Stimulated activated CD8-positive, alpha-beta memory T cell treated with anti-CD3 and anti-CD28 coated beads, Interleukin-4, amount 100 ng/mL, for 4 hours (primary cell): ENCODE measurements at places on chromosomes 5 and 9.

GRCh38 chr9:69204849-69205248, 30.8 kb downstream of the TJP2 start:
- DNase-seq, result no peak

GRCh38 chr5:31463351-31463750, 68.5 kb downstream of the DROSHA start:
- DNase-seq, result no peak

GRCh38 chr9:109013679-109014607, 644 bp upstream of the CTNNAL1 start:
- no peak for DNase-seq

DNA sequence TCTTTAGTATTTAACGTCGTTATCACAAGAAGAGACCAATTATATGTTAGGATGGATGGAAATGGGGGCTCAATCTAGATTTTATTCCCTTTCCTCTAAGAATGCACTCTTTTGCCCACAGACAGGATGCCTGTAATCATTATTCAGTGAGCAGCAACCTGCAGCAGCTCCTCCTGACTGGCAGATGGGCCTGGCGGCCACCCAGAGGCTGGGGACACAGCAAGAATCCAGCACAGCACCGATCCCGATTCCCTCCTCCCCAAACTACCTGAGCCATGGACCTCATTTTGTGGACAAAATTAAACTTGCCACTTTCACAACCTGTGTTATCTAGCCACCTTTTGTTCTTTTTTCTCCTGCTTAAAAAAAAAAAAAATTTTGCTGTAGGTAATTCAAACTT, 101.0 kb downstream of the USP20 start:
- DNase-seq, result no peak

DNA sequence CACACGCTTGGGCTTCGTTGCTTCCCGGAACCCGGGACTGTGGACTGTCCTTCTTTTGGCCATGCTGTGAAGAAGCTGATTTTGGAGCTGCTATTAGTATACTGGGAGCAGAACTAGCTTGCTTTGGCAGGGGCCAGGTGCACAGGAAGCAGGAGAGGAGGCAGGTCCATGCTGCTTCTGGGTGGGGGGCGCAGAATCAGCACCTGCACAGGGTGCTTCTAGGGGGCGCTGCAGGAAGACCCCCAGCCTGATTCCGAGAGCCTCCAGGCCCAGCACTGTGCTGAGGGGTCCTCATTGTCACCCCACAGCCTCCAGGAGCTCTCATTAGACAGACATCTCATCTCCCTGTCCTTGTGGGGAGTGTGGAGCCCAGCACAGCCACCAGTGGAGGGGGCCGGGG, 252.6 kb upstream of the IRX4 start:
- DNase-seq, result no peak

GRCh38 chr5:122126177-122126755, 3.1 kb upstream of the ZNF474 start:
- no peak for DNase-seq

DNA sequence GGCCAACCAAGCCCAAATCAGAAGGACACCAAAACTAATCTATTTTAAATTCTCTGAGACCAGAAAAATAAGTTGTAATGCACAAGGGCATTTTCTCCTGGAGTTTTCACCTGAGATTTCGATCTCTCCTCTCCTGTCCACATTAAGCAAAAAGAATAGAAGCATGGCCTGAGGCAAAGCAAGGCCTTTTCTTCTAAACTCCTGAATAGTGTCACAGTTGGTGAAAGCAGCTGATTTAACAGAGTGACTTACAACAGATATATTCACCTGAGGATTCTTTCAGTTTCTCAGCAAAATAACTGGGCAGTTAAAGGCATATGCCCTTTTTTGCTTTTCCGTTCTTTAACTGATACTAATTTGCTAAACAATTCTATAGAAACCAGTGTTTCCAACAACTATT, 547.7 kb downstream of the EFNA5 start:
- DNase-seq, result no peak

DNA sequence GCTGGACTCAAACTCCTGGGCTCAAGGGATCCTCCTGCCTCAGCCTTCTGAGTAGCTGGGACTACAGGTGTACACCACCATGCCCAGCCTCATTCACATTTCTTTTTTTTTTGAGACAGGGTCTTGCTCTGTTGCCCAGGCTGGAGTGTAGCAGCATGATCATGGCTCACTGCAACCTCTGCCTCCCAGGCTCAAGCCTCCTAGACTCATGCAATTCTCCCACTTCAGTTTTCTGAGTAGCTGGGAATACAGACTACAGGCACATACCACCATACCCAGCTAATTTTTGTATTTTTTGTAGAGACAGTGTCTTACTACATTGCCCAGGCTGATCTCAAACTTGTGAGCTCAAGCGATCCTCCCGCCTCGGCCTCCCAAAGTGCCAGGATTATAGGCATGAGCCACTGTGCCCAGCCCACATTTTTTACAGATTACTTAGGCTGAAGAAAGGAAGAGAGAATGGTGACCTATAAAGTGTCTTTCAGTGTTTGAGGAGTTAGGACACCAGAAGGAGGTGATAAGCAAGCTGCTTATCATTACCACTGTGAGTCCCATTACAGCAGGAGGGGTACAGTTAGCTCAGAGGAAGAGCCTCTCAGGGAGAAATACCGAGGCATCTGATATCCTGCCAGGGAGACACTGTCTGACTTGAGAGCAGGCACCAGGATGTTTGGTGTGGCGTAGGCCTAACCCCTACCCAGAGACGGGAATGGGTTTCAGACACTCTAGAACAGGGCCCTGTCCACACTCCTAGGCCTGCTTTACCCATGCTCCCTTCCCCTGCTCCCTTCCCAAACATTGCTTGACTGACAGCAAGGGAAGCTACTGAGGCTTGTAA, 9.7 kb downstream of the FAXDC2 start:
- no peak for DNase-seq

- no peak for DNase-seq
Observed at GRCh38 chr5:80439213-80439612, 31.3 kb downstream of the ZFYVE16 start.

DNA sequence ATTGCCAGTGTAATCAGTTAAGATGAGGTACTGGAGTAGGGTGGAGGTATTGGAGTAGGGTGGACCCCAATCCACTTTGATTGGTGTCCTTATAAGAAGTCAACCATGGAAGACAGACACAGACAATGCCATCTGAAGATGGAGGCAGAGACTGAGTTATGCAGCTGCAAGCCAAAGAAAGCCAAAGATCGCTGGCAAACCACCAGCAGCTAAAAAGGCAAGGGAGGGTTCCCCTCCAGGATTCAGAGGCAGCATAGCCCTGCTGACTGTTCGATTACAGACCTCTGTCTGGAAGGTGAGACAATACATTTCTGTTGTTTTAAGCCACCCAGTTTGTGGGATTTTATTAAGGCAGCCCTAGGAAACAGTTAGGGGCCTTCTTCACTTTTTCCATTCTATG, 30.5 kb upstream of the CKMT2 start:
- no peak for DNase-seq

- no peak for DNase-seq
Observed at GRCh38 chr5:31682851-31683250, 43.9 kb downstream of the PDZD2 start.

DNA sequence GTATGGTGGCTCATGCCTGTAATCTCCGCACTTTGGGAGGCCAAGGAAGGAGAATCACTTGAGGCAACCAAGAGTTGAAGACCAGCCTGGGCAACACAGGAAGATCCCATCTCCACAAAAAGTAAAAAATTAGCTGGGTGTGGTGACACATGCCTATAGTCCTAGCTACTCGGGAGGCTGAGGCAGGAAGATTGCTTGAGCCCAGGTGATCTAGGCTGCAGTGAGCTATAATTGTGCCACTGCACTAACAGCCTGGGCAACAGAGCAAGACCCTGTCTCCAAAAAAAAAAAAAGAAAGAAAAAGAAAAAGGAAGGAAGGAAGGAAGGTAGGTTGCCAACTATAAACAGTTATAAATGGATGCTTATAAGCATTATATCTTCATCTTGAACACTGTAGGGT, 51.0 kb downstream of the RFX3 start:
- no peak for DNase-seq

GRCh38 chr5:126334760-126335159, 88.4 kb upstream of the GRAMD2B start:
- no peak for DNase-seq
